ENCODE measurements at places on chromosomes 4 and X.

DNA sequence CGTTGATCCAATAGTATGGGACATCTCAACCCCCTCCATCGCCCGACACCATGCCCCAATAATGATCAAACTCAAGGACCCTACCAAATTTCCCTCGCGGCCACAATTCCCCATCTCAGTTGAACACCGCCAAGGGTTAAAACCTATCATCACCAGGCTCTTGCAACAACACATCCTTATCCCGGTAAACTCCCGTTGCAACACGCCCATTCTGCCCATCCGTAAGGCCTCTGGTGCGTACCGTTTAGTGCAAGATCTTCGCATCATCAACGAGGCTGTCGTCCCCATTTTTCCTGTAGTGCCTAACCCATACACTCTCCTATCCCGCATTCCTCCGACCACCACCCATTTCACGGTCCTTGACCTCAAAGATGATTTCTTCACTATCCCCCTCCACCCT, 960.5 kb downstream of the RPA4 start:
- no peak for DNase-seq

DNA sequence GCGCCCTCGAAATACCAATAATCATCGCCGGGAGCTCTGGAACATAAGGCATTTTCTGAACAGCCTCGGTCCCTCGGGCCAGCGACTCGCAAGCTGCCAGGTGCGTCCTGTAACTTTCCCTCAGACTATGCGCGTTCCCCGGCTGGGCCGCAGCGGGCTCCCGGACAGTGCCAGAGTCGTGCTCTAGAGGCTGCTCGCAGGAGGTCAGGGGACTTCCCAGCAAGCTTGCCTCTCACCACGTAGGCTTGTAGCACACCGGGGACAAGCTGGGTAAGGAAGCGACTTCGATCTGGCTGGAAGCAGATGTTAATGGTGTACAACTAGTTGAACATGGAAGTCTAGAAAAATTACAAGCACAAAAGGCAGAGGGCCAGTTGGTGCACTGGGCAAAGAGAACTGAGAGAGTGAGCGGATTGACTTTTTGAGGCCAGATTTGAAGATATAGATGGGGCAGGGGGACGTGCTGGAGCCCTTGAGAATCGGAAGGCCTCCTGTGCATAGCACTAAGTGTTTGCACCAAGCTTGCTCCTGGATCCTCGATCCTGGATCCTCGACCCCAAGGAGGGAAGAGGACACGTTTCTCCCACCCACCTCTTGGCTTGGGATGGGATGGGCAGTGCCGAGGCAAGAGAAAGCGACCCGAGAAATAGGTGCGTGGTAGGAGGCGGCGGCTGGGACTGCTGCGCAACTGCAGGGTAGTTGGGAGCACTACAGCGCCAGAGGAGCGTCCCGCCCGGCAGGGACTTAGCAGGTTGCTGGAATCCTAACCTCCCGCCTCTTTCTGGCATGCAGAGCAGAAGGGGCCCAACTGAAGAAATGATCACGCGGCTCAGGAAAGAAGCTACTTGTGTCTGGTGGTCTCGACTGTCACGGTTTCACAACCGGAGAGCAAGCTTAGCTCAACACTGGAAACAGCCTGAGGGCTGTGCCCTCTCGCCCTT, 19.9 kb upstream of the ZIC3 start:
- no peak for DNase-seq

DNA sequence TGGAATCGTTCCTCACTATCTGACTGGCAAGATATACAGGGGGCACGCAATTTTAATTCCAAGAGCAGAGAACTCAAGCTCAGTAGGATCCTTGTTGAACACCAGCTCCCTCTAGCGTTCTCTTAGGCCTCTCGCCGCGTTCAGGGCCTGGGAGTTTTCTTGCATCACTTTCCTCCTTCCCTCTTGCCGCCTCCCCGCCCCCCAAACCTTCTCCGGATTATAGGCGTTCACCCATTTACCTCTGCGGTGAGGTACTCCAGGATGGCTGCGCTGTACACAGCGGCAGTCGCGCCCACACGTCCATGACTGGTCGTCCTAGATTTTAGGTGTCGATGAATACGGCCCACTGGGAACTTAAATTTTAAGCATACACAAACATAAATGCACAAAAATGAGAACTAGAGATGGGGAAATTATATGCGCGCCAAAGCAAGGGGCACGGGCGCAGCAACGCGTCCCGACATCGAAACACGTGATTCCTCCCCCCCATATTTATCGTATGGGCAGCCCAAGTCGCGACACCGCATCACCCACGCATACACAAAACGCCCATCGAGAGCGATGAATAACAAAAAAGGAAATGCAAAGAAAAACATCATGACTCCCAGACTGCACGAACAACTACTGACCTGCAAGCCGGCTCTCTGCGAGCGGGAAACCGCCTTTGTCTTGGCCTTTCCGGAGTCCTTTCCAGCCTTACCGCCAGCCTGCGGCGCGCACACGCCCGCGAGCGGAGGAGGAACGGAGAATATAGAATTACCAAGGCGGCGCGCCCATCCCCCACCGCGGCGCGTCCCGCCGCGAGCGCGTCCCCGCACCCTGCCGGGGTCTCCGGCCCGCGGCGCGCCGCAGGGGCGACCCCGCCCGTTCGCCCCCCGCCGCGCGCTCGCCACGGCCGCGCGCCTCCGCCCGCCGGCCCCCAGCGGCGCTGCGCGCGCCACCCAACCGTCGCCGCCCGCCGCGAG, 759 bp downstream of the H2AZ1 start:
- DNase-seq, result peak; percentile 81

GRCh38 chr4:6332042-6332668, 62.5 kb downstream of the WFS1 start:
- DNase-seq, result peak; percentile 63

- peak; percentile 14 for DNase-seq
These were observed 147.0 kb upstream of the HPGD start for GRCh38 chr4:174669270-174669669.

- no peak for DNase-seq
These were observed 79.3 kb downstream of the FRAS1 start for GRCh38 chr4:78136109-78137081.

- no peak for DNase-seq
These were observed 12.0 kb downstream of the COL4A6 start for GRCh38 chrX:108426262-108426661.

DNA sequence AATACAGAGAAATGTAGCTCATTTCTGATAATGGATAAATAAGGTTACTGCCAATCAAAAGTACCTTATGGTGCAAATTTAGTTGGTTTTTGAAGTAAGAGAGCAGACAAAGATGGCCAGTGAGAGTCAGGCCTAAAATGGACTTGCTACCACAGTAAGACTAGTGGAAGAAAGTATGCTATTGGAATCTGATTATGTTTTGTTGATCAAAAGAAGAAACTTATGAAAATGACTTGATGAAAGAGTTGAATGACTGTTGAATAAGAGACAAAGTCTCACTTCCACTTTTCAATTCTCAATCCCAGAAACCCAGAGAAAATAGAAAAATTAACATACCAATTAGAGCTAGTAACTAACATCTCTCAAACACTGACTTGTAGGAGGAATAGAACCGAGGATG, 737.8 kb upstream of the INTU start:
- DNase-seq, result no peak

DNA sequence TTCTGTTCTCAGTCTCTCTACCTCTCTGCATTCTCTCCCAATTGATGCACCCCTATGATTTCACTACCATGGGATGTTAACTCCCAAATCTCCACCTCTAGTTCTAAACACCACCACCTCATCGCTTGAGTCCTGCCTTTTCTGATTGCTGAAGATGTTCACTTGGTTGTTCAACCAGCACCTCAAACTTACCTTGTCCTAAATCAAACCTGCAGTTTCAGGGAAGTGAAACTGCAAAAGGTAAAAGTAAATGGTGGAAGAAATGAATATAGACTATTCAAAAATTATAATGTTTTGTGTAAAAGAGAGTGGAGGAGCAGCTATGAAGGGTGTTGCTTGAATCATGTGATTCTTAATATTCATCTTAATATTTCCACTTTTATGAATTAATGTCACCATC, 91.0 kb downstream of the PDE5A start:
- DNase-seq, result no peak

- DNase-seq, result no peak
These were observed 74.9 kb downstream of the MAB21L2 start for GRCh38 chr4:150656891-150657290.

DNA sequence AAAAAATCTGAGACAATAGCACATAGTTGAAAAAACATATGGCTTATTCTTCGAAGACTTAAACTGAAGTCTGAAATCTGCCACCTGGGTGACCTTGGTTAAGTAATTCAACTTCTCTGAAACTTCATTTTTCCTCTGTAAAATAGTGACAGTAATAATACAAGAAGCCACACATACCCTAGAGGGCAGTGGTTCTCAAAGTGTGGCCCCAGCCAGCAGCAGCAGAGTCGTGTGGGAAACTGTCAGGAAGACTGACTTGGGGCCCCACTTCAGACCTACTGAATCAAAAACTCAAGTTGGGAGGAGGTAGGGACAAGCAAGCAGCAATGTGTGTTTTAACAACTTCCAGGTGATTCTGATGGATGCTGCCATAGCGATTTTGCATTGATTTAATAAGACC, 249.9 kb downstream of the HNRNPD start:
- no peak for DNase-seq

DNA sequence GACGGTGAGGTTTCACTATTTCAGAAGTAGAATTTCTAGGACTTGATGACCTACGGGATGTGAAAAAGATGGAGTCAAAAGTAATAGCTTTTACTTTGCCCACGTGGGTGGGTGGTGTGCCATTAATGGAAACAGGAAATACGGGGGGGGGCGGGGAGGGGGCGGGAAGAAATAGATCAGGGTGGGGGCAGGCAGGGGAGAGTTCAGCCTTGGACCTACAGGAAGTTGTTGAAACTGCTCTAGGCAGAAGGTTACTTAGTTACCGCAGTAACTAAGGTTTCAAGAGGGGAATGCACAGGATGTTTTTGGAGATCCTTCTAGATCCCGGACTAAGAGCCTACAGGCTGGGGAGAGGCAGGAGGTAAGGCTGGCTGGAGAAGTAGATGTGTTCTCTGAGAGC, 3.6 kb upstream of the FHL1 start:
- DNase-seq, result no peak

DNA sequence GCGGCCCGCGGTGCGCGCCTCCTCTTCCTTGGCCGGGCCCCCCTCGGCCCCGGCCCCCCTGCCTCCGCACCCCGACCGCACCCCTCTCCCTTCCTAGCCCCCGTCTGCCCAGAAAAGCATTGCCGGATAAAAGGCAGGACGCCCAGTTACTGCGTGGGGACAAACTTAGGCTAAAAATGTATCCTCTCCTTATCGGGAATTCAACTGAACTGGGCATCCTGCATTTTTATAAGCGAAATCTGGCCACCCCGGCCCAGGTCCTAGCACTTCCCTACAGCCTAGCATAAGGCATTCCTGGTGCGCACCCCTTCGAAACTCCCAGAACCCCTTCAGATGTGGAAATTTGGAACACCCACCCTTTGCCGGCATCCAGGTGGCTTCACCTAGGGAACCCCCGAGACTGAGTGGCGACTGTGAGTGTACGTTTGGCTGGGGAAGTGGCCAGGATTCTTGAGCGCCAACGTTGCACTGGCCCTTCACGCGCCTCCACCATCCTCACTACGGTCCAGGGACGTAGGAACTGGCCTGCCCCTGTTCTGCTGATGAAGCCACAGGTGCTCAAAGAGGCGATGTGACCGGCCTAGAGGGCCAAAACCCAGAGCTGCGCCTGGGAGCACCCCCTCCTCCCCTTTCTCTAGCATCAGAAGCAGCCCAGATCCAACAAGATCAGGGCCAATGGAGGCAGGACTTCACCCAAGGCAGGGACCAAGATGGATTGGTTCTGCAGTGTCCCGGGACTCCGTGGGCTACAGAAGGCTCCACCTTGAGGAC, 5.7 kb upstream of the RNF4 start:
- no peak for DNase-seq

DNA sequence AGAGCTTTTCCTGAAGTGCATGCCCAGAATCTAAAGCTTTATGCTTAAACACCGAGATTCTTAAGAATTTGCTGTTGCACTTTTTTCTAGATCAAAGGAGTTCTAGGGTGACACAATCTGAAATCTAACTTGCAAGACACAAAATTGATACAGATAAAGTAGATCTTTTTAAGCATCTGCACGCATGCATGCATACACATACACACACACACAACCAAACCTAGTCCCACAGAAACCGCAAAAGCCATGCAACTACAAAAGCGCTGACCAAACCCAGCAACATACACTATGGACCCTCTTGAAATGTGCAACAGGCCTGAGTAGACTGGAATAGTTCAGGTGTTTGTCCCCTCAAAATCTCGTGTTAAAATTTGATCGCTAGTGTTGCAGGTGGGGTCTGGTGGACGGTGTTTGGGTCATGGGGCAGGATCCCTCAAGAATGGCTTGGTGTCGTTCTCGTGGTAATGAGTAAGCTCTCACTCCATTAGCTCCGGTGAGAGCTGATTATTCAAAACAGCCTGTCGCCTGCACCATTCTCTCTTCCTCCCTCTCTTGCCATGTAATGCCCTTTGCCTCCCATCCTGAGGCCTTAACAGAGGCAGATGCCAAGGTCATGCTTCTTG, 52.7 kb downstream of the IRF2 start:
- DNase-seq, result no peak

DNA sequence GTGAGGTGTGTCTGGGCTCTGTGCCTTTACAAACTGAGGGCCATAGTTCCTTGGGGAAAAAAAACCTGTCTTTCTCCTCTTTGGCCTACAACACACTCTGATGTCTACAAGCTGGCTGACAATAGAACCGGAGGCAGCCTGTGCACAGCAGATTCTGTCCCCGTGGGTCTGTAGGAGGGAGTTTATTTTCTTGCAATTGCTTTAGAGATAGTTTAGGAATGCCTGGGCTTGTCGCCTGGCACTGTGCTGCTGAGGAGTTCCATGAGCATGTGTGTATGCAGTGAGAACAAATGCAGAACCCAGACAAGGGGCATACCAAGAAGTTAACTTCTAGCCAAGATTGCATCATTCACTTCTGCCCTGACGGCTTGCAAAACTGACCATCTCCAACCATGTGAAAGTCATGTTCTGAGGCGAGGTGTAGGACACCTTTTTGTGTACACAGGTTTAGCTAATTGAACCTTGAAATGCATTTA, 54.1 kb downstream of the CCNI start:
- DNase-seq, result peak; percentile 30

DNA sequence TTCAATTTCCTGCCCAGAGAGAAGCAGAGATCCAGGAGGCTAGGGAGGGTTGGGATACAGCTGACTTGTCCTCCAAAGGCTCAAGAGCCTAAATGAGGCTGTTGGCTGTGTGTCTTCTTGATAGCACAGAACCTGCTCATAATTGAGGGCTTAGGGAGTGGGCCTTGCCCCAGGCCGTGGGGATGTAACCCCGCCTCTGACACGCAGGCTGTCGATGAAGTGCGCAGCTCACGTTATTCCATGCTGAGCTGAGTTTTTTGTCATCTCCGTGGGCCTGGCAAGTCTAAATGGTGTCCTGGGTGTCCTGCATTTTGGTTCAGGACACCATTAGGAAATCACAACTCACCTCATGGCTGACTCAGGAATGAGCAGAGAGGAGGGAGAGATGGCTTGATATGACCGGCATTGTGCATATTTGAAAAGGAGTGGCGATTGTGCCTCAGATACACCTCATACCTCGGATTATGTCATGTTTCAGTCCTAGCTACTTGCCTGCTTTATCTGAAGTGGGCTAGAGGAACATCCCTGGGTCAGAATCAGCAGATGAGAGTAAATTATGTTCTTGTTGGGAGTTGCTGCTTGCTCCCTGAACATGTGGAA, 43.7 kb downstream of the FHDC1 start:
- DNase-seq, result no peak
